AG08395 (cell line): ENCODE measurements at places on chromosomes 3 and 15.
A peak's percentile ranks its signal among the peaks of the same experiment; 100 is the strongest.

- DNase-seq: peak; percentile 38
Observed at GRCh38 chr15:37034835-37035748, 65.3 kb downstream of the MEIS2 start.

GRCh38 chr3:128873244-128874022 lies 6.0 kb upstream of the ACAD9 start:
- DNase-seq: no peak

GRCh38 chr15:60993008-60993407 lies 236.1 kb downstream of the RORA start:
- DNase-seq: peak; percentile 48

GRCh38 chr15:78209646-78210348 lies 24.6 kb downstream of the ACSBG1 start:
- DNase-seq: no peak

DNA sequence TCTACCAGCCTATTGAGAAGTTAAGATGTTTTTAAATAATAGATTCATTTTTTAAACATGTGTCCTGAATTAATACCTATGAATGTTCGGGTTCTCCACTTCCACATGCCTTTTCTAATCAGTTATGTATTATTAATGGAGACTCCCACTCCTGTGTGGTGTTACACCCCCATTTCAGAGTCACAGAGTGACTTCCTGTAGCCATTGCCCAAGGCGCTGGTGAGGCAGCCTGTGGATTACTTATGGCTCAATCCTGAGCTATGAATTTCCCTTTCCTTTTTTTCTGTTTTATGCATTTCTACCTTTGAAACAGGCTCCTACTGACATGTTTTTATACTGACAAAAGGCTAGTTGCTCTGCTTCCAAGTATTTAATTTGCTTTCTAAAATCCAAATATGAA lies 162.3 kb downstream of the GABRG3 start:
- peak; percentile 5 for DNase-seq

DNA sequence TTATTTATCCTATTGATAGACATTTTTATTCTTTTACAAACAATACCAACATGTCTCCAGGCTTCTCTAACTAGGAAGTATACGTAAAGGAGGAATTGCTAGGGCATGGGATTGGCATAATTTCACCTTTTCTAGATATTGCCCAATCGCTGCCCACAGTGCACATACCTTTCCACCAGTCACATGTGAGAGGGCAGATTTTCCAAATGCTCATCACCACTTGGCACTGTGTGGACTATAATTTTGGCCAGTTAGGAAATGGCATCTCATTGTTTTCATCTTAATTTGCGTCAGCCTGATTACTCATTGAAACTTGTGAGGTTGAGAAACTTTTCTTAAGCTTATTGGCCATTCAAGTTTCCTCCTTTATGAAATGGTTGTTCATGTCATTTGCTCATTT lies 57.4 kb upstream of the POLR2M start:
- no peak for DNase-seq

GRCh38 chr3:122024800-122025199 lies 2.8 kb upstream of the ILDR1 start:
- no peak for DNase-seq
